ENCODE measurements at places on chromosomes 1 and 21.

DNA sequence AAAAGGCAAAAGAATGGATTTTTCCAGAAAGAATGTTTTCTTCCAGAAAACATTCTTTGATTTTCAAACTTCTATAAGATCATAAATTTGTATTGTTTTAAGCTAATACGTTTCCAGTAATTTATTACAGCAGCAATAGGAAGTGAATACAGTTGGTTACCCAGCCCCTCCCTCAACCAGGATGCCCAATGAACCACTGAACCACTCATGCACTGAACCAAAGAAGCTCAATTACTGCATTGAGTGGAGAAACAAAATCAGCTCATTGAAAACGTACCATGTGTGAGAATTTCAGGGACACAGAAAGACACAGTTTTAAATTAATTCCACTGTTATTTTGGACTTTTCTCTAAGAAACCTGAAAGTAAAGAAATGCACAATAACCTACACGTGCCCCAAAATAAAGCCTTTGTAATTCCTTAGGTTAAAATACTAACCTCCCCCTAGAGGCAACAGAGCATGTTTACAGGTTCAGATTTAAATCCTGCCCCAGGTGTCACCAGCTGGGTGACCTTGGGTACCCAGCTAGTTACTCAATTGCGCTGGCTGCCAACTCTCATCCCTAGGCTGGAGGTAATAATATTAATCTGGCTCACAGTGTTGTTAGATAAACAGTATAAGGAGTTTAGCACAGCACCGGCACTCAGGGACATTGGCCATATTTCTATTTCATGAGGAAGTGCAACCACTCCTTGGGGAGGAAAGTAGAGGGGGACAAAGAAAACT lies 111.7 kb downstream of the NMNAT2 start:
- no peak for DNase-seq

- DNase-seq: no peak
Measured at GRCh38 chr1:220705782-220706181, 15.6 kb downstream of the C1orf115 start.

GRCh38 chr1:64811131-64811530 lies 66.3 kb downstream of the RAVER2 start:
- DNase-seq: no peak

DNA sequence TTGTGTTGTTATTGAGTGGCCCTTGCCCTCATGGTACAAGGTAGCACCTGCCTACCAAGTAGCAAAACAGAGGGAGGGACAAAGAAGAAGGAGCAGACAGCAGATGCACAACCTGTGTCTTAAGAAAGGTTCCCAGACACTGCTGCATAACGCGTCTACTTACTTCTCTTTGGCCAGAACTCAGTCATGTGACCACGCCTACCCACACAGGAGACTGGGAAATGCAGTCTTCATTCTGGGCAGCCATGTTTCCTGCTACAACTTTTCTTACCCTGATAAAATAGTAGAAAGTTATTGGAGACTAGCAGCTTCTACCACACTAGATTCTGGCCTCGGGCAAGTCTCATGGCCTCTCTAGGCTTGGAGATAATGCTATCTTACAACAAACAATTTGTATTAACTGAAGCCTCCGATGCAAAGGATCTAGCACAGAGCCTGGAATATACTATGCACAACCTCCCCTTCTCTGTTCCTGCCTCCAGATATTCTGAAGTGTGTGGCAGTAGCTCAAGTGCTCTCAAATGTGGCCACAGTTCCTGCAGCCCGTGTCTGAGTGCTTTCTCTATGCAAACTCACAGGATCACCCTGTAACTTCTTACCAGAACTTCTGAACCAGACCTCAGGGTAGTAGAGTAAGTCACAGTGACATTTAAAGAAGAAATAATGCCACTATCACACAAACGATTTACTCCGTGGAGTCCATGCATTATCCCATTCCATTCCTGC lies 34.1 kb upstream of the BTG2 start:
- peak; percentile 58 for DNase-seq

GRCh38 chr1:169928438-169929209 lies 34.9 kb upstream of the SCYL3 start:
- no peak for DNase-seq

GRCh38 chr1:247429496-247429895 lies 13.5 kb downstream of the NLRP3 start:
- no peak for DNase-seq

DNA sequence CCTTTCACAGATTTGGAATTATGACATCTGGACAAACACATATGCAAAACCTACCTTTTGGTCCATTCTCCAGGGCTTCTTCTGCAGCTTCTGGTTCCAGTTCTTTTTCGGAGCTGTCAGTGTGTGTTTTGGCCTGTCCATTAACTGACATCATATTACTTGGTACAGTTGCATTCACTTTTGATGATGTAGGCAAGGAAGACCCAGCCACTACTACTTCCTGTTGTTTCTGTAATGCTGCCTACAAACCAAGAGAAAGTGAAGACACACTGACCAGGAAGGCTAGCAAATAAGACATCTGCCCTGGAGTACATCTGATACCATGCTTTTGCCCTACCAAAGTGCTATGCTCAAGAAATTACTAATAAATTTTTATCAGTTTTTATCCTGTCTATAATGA lies 31.9 kb downstream of the ACBD3 start:
- DNase-seq: no peak

DNA sequence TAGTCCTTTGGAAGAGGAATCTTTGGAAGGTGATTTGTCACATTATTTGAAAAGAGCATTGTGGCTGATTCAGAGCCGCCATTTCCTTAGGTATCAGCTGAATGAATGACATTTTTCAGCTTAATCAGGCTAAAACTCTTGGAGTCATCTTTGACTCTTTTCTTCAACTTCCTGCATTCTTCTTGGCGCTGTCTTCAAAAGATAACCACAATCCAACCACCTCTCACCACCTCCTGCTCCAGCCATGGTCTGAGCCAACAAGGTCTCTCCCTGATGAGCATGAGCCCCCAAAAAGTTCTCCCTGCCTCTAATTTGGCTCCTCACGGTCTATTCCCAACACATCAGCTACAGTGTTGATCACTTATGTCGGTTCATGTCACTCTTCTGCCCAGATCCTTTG lies 297.6 kb upstream of the RUNX1 start:
- DNase-seq: no peak

DNA sequence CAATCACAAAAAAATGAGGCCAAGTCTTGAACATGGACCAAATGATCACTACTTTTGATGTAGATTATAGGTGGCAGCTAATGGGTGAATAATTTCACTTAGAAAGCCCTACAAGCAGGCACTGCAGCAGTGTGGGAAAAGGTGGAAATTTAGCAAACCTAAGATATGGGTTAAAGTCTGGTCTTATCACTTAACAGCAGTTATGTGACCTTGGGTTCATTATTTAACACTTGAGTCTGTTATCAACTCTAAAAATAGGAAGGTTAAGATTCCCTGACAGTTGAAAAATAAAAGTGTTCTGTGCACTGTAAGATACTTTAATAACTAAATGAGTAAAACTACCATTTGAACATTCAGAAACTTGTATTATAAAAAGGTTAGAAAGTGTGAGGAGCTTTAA lies 47.5 kb downstream of the SSX2IP start:
- no peak for DNase-seq

All from T-helper 22 cell (primary cell).